ENCODE measurements at places on chromosomes 1 and 21.
A peak's percentile ranks its signal among the peaks of the same experiment; 100 is the strongest.

GRCh38 chr1:47024141-47024801 is 802 bp downstream of the CYP4X1 start:
- no peak for DNase-seq

- DNase-seq: no peak
These were observed 487.0 kb upstream of the RGS18 start for GRCh38 chr1:191671236-191671635.

GRCh38 chr1:172849653-172850052 is 190.8 kb downstream of the FASLG start:
- no peak for DNase-seq

GRCh38 chr1:223022641-223023473 is 120.2 kb downstream of the TLR5 start:
- DNase-seq: no peak

- DNase-seq: no peak
These were observed 27.6 kb downstream of the PMVK start for GRCh38 chr1:154908937-154909336.

- DNase-seq: no peak
These were observed 69.2 kb downstream of the SETD4 start for GRCh38 chr21:35991131-35991530.

- no peak for DNase-seq
These were observed 148.7 kb downstream of the RUNX1 start for GRCh38 chr21:34900376-34900775.

DNA sequence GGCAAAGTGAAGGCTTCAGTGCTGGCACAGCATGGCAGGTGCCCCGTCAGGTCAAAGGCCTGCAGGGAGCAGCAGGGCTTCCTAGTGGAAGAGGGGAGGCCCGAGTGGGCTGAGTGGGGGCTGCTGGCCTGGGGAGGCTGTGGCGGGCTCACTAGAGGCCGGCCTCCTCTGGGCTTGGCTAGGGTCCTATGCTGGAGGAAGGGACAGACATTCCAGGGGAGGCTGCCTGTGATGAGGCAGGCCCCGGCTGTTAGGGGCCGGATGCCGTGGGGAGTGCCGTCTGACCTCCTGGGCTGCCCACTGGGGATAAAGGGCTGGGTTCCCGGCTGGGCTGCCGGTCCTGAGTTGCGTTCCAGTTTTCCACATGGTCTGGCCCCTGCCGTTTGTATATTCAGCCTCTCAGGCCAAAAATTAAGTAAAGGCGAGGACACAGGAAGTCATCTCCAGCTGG is 21.1 kb downstream of the PRXL2B start:
- no peak for DNase-seq

GRCh38 chr1:75396260-75396659 is 214.7 kb downstream of the SLC44A5 start:
- DNase-seq: no peak

DNA sequence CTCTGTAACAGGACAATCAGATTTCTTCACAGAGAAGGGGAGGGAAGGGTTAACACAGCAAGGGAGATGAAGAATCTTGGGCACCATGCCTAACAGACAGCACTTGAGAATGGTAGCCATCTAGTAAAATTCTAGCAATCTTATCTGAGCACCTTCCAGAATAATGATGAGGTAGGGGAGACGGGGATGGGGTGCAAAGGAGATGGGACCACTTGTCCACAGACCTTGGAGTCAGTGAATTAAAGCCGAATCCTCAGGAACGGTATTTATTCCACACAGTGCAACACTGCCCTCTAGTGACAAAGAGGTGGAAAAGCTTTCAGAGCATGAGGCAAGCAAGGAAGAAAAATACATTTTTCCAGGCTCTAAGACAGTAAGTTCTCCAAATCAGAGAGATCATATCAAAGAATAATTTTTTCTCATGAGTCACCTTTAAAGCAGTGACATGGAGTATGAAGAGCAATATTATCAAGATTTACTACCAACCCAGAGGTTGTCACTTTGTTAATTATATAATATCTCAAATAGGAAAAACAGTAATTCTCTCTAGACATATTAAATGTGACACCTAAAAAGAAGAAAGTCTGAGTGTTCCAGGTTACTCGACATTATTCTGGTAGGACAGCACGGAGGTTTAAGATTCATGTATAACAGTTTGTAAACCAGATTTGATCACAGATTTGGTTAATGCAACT is 43.3 kb upstream of the LPAR3 start:
- DNase-seq: peak; percentile 54

DNA sequence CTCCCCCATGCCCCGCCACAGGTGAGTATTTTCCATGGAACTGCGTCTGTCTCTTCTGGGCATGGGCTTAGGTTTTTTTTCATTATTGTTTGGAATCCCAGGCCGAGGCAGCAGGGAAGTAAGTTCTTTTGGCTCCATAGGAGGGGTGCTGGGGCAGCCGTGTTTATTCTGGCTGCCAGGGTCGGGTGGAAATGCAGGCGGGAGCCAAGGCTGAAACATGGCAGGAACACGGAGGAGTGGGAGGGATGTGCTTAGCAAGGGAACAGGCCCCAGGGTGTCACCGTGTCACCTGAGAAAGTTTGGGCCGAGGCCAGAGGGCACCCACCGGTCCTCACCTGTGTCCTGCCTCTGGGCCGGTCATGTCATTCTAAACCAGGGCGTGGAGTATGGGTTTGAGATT is 4.5 kb upstream of the DHRS3 start:
- DNase-seq: no peak

DNA sequence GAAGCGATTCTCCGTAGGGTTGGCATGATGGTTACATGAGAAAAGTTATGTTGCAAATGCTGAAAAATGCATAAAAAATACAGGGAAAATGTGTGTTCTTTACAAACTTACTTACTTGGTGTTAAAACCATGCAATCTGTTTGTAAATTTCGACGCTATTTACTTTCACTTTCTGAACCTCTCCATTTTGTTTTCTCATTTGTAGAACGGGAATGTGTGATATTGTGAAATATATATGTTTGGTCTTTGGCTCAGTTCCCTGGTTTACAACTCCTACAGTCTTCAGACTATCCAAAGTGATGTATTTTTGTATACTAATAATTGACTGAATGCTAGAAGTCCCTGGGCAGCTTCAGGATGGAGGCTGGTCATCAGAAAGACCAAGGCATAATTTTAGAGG is 982.3 kb downstream of the ADGRL2 start:
- DNase-seq: no peak

DNA sequence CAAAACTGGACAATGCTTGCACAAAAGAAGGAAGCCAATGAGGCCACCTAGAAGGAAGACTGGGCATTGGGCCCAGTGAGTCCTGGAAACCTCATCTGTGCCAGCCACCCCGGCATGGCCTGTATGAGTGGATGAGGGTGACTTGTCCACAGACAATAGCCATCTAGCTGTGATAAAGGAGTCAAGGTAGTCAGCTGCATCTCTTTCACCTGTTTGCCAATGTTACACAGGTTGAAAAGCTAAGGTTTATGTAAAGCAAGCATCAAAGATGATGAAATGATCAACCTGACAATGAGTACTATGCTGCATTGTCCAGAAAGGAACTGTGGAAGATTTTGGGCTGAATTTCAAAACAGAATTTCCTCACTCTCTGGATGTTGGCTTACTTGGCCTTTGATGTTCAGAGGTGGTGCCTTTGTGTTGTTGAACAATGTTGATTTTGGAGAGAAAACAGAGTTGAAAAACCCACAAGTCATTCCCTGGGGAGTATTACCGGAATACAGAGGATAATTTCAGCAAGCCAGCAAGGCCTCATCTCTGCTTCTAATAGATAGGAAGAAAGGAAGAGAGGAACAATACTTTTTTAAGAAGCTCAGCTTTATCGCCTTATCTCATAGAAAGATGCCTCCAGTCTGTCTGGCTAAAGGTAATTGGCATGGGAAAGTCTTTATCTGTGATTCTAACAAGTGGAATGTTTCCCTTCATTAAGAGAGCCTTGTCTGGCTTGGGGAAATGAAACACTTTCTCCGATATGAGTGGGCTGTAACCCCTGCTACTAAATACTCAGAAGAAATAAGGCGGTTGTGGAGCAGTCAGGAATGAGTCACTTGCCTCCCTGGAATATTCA is 11.4 kb upstream of the SELE start:
- no peak for DNase-seq

DNA sequence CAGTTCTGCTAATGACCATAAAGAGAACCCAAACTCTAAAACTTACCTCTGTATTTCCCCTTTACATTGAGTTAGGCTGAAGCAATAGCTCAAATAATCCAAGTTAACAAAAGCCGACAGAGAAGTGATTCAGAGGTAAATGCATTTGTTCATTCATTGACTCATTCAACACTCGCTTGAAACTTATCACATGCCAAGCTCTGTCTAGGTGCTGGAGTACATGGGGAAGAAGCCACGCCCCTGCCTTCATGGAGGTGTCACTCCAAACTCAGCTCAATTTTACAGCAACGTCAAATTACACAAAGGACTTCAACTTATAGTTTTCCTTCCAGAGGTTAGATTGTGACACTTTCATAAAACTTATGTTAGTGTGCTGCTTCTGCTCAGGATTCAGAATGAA is 45.8 kb downstream of the SLC25A24 start:
- DNase-seq: no peak

GRCh38 chr1:7768583-7768982 is 2.5 kb upstream of the VAMP3 start:
- DNase-seq: peak; percentile 33

DNA sequence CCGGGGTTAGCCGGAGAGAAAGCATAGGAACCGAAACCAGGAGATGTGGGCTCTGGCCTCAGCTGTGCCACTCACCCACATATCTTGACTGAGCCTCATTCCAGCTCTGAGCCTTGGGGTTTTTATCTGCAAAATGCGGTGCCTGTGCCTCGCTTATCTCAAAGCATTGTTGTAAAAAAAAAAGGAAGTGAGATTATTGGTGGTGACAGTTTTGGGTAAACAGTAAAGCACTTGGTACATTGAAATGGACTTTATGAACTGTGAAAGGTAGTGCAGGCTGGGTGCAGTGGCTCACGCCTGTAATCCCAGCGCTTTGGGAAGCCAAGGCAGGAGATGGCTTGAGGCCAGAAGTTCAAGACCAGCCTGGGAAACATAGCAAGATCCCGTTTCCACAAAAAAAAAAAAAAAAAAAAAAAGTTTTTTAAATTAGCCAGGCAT is 3.8 kb downstream of the PTAFR start:
- DNase-seq: no peak

DNA sequence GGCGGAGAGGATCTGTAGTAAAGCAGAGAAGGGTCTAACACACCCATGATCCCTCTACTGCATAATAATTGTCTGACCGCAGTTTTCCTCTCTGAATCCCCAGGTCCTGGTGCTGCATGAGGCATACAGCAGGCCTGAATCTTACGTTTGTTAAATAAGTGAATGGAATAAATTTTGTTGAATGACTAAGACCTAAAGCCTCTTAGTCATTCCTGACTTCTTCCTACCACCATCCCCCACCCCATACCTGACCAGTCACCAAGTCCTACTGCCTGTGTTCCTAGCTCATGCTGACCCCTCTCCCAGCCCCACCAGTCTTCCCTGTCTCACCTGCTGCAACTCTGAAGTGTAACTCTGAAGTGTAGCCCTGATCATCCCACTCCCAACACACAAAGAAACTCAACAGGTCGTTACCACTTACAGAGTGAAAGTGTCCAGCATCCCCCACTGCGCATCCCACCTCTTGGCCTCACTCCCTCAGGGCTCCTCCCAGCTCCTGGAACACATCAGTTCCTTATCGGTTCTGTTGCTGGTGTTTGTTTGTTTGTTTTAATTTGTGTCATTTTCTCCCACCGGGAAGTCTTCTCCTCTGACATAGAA is 9.7 kb downstream of the GJA5 start:
- no peak for DNase-seq

DNA sequence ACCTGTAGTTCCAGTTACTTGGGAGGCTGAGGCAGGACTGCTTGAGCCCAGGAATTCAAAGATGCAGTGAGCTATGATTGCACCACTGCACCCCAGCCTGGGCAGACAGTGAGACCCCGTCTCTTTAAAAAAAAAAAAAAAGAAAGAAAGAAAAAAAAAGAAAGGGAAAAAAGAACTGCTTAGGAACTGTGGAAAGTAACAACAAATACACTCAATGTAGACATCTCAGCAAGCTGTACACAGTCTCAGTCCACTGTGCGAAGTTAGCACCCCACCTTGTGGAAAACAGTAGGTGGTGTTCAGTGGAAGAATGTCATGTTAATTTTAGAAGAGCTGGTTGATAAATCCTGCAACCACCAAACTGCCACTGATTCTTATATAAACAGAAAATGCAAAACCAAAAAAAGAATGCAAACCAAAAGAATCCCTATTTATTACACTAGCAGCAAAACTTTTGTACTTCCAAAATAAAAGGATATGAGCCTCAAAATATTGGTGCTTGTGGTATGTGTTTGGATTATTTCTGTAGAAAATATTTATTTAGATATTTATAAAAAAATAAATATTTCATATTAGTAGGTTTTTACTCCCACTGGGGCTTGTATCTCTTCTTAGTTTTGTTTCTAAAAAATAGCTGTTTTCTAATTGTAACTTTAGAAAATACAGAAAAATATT is 31.1 kb downstream of the ALG14 start:
- peak; percentile 6 for DNase-seq

DNA sequence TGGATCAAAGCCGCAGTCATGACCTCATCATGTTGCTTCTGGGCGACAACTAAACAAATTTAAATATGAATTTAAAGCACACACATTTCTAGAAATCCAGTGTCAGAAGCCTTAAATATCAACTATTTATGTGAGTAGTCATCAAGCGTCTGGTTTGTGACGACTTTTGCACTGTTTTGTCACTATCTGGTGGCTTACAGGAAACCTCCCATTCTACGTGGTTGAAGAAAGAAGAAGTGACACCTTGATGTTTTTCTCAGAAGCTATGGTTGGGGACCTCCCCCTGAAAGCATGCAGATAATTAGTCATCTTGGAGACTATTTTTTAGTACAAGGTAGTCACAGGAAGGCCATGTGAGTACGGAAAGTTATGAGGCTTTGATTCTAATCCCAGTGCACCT is 58.5 kb downstream of the TENT5C start:
- DNase-seq: no peak

DNA sequence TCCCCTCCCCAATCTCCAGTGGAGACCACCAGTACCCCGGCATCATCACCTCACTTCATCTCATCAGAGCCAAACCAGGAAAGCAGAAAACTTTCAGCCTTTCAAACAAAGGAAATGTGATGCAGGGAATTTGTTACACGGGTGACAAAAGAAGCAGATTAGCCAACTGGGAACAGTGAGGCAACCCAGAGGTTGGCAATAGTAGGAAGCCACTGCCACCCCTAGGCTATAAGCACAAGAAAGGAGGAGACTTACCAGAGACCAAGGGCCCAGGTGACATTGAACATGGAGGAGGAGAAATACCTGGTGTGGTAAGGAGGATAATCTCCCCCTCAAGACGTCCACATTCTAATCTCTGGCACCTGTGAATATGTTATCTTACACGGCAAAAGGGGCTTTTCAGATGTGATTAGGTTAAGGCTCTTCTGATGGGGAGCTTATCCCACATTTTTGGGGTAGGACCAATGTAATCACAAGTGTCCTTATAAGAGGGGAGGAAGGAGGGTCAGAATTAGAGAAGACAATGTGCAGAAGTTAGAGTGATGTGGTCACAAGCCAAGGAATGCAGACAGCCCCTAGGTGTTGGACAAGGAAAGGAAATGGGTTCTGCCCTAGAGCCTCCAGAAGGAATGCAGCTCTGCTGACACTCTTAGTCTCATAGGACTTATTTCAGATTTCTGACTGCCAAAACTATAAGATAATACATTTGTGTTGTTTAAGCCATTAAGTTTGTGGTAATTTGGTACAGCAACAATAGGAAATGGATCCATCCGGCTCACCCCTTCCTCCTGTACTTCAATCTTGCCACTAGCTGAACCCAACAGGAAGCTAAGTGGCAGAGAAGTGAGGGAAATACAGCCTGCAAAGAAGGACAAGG is 83.6 kb upstream of the VAV3 start:
- DNase-seq: no peak
